ENCODE measurements at places on chromosomes 7 and 10. TPM values are rescaled to one million over a fixed set of nuclear protein-coding genes. Genes with fewer than 3 reads are reported as not detected.

The JCAD gene
- 0.75 TPM for polyA plus RNA-seq

The TRIM4 gene
- 0.03 TPM for polyA plus RNA-seq

The ASB4 gene
- not detected for polyA plus RNA-seq

The DGKI gene
- 0.22 TPM for polyA plus RNA-seq

The ANKRD61 gene
- 0.23 TPM for polyA plus RNA-seq

The DPYSL4 gene
- polyA plus RNA-seq = 21.6 TPM

The TPK1 gene
- 1.9 TPM for polyA plus RNA-seq

The CTAGE6 gene
- 0.06 TPM for polyA plus RNA-seq

The FGF8 gene
- 1.1 TPM for polyA plus RNA-seq

The JAZF1 gene
- 4.9 TPM for polyA plus RNA-seq

The DENND2A gene
- 5.0 TPM for polyA plus RNA-seq

The SLC35B4 gene
- polyA plus RNA-seq = 28.9 TPM

The WDFY4 gene
- not detected for polyA plus RNA-seq

The PILRA gene
- 14.6 TPM for polyA plus RNA-seq

The SFMBT2 gene
- polyA plus RNA-seq = 2.9 TPM

The RSBN1L gene
- 3.9 TPM for polyA plus RNA-seq

The PHKG1 gene
- polyA plus RNA-seq = 0.14 TPM

The MOGAT3 gene
- polyA plus RNA-seq = 0.58 TPM

The CALN1 gene
- 5.5 TPM for polyA plus RNA-seq

The TRIM50 gene
- polyA plus RNA-seq = 0.25 TPM

The MAGI2 gene
- polyA plus RNA-seq = 6.0 TPM

The COL17A1 gene
- 0.35 TPM for polyA plus RNA-seq

The CCL26 gene
- 5.4 TPM for polyA plus RNA-seq

The LRMDA gene
- 2.8 TPM for polyA plus RNA-seq

The NET1 gene
- polyA plus RNA-seq = 21.5 TPM

The TET1 gene
- polyA plus RNA-seq = 15.2 TPM

The CLEC2L gene
- 1.9 TPM for polyA plus RNA-seq

The SPDYE5 gene
- polyA plus RNA-seq = not detected

The GIMAP6 gene
- not detected for polyA plus RNA-seq

The FIGNL1 gene
- polyA plus RNA-seq = 3.4 TPM

The WEE2 gene
- not detected for polyA plus RNA-seq

The ADRB1 gene
- polyA plus RNA-seq = 0.14 TPM

The VAX1 gene
- polyA plus RNA-seq = not detected

The CD36 gene
- 0.13 TPM for polyA plus RNA-seq

The FFAR4 gene
- polyA plus RNA-seq = 0.05 TPM

The OR2A42 gene
- 0.09 TPM for polyA plus RNA-seq

The OR6V1 gene
- polyA plus RNA-seq = not detected

The KEL gene
- polyA plus RNA-seq = 1.9 TPM

The ITGA8 gene
- polyA plus RNA-seq = not detected

The AP3M1 gene
- 23.9 TPM for polyA plus RNA-seq

The ADAMTS14 gene
- 2.0 TPM for polyA plus RNA-seq

The A1CF gene
- not detected for polyA plus RNA-seq

The HTR7 gene
- polyA plus RNA-seq = 11.5 TPM

The SEMA3A gene
- 8.1 TPM for polyA plus RNA-seq

The PDZD7 gene
- polyA plus RNA-seq = 1.7 TPM

The PRXL2A gene
- 13.4 TPM for polyA plus RNA-seq

The TRPV5 gene
- polyA plus RNA-seq = 0.05 TPM

The LRRN3 gene
- polyA plus RNA-seq = 0.32 TPM

The TMEM213 gene
- polyA plus RNA-seq = 0.21 TPM

The RUFY2 gene
- polyA plus RNA-seq = 2.4 TPM

The MBL2 gene
- not detected for polyA plus RNA-seq

The ZNF680 gene
- polyA plus RNA-seq = not detected

The LLCFC1 gene
- polyA plus RNA-seq = not detected

The FKBP14 gene
- polyA plus RNA-seq = 2.2 TPM

The CFAP70 gene
- 0.21 TPM for polyA plus RNA-seq

The TMEM229A gene
- 0.31 TPM for polyA plus RNA-seq

The ATRNL1 gene
- polyA plus RNA-seq = 5.1 TPM

The IKZF1 gene
- 1.5 TPM for polyA plus RNA-seq

Measured in H1 (cell line).